ENCODE measurements at places on chromosomes 13 and 19.

DNA sequence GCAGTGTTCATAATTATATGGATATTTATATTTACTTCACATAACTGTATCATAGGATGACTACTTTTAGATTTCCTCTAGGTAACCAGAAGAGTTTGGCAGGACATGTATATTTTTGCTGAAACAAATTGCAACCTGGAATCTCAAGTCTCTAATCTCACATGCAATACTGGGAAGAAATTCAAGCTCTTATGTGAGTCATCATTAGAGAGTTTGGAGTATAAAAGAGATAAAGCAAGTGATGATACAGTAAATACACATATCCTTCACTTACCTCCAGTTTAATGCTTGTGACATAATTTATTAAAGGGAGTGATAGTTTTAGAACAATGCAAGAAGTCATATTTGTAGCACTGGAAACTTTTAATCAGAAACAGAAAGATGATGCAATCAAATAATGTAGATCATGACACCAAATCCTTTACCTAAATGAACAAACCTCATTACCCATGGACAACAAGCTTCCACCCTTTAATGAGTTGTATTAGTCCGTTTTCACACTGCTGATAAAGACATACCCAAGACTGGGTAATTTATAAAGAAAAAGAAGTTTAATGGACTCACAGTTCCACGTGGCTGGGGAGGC lies 15.8 kb upstream of the OR7A17 start:
- DNase-seq = no peak

DNA sequence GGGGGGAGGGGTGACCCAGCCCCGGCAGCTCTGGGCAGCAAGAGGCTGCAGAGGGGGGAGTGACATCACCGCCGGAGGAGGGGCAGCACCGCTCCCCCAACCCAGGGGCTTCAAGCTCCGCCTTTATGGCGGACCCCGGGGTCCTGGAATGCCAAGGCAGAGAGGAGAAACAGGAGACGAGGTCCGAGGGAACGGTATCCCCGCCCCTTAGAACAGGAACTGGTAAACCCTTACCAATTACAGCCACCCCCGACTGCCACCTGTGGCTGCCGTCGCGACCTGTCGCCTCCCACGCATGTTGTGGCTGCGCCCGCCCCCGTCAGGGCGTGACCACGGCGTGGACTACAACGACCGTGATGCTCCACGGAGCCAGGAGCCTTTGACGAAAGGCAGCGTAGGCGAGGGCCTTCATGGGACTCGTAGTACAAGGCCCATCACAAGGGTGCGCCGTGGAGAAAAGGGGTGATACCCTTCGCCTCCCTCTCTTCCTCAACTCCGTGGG lies 4.1 kb upstream of the KCNC3 start:
- no peak for DNase-seq

DNA sequence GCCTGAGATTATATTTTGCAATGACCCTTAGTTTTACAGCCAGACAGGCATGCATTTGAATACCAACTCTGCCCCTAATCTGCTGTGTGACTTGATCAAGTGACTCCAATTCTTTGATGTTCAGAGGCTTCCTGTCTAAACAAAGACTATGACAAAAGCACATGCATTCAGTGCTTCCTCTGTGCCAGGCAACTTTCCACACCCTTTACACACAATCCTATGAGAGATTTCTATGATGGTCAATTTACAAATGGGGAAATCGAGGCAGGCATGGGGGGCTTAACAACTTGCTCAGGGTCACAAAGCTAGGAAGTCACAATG lies 3.7 kb upstream of the LYPD3 start:
- no peak for DNase-seq

DNA sequence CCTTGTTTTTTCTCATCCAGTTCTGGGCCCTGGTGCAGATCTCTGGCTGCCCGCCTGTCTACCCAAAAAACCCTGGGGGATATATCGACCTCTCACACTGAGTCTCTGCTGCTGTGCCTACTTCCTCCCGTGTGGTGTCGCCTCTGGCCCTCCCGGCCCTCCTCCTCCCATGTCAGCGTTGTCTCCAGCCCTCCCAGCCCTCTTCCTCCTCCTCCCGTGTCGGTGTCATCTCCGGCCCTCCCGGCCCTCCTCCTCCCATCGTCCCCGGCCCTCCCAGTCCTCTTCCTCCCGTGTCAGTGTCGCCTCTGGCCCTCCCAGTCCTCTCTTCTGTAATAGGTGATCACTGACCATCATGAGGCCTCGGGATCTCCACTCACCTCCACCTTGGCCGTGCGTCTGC lies 81.8 kb downstream of the GPR12 start:
- no peak for DNase-seq

GRCh38 chr13:80923907-80924306 lies 583.0 kb upstream of the SPRY2 start:
- no peak for DNase-seq

DNA sequence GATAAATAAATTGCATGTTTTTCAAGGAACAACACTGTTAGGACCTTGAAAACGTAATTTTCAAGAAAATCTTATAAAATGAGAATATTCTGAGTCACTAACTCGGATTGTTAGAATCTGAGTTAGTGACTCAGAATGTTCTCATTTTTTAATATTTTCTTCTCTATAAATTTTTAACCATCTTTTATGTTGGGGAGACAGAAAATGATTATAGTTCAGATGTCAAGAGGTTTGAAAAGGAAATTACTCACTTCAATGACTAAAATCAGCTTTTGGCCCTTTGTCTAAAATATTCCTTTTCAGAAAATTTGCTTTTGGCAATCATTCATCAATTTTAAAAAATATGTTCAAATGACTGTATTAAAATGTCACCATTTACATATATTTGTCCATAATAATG lies 264.2 kb upstream of the EDNRB start:
- DNase-seq = no peak

GRCh38 chr13:39399102-39399501 lies 203.9 kb downstream of the LHFPL6 start:
- no peak for DNase-seq

GRCh38 chr13:94859278-94859691 lies 146.9 kb upstream of the SOX21 start:
- no peak for DNase-seq

DNA sequence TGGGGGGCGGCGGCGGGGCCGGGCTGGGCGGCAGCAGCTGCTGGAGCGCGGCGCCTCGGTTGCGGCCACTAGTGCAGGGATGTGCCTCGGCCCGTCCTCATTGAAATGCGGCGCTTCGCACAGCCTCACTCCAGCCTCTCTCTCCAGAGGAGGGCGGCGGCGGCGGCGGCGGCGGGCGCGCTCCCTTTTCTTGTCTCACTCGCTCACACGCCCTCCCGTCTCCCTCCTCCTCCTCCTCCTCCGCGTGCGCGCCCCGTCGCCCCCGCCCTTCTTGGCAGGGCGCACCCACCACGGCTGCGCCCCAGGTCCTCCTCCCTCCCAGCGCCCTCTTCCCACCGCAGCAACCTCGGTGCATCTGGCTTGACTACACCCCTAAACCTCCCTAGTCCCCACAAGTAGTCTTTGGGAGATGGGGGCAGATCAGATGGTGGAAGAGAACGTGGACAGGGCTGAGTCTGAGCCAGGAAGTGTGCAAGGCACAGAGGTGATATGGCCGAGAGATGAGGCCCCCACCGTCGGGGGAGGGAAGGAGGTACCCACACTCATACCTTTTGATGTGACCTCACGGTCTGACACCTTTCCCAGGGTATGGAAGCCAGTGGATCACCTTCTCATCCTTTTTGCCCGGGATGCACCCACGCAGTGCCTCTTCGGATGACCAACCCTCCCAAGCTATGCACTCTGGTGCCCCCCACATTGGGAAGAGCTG lies at the start of gene DCLK1:
Gene DCLK1 (minus strand): TSS at position 161 of the 709 bp plus-strand sequence.
- no peak for DNase-seq

DNA sequence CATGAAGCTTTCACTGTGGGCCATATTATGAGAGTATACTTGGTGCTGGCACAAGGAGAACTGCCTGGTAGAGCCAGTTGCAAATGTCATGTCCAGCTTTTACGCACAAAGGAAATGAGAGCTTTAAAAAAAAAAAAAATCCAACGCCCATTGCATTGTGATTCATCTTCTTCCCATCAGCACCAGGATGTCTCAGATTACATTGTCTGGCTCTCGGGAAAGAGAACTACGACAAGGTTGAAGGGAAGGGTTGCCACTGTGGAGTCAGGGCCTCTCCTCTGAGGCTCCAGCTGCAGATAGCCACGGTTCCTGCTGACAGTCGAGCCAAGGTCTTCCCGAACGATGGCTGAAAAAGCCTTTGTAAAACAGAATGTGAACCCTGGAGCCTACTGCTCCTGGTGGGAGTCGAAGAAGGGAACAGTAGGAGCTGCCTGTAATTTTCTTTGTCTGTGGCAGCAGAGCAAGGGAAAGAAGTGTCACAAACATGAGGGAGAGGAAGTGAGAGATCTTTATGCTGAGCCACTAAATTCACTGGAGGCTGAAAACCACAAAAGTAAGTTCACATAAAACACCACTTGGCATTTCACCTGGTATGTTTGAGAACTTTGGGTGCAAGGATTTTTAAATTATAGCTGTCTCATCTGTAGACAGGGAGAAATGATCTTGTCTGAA lies 704.7 kb downstream of the DIAPH3 start:
- no peak for DNase-seq

DNA sequence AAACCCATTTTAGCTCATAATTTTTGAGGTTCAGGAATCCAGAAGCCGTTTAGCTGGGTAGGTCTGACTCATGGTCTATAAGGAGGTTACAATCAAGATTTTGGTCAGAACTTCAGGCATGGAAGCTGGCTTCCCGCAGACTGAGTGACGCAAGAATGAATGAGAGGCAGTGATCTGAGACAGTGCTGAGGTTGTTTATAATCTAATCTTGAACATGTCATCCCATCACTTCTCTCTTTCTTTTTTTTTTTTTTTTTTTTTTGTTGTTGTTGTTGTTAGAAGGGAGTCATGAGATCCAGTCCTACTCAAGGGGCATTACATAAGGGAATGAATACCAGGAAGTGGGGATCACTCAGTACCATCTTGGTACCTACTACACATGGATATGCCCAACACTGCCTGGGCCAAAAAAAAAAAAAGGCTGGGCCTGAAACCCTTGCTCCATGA lies 217.4 kb downstream of the DLEU7 start:
- no peak for DNase-seq

DNA sequence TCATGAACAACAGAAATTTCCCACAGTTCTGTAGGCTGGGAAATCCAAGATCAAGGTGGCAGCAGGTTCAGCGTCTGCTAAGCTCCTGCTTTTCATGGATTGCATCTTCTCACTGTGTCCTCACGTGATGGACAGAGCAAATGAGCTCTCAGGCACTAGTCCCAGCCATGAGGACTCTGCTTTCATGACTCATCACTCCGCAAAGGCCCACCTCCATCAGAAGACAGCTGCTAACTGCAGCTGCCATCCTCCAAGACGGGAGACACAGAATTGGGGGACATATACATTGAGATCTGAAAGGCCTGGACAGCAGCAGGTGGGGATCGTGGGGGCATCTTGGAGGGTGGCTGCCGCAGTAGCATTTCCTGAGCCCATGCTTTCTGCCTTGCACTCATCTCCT lies 44.4 kb upstream of the SPATA13 start:
- DNase-seq = no peak

DNA sequence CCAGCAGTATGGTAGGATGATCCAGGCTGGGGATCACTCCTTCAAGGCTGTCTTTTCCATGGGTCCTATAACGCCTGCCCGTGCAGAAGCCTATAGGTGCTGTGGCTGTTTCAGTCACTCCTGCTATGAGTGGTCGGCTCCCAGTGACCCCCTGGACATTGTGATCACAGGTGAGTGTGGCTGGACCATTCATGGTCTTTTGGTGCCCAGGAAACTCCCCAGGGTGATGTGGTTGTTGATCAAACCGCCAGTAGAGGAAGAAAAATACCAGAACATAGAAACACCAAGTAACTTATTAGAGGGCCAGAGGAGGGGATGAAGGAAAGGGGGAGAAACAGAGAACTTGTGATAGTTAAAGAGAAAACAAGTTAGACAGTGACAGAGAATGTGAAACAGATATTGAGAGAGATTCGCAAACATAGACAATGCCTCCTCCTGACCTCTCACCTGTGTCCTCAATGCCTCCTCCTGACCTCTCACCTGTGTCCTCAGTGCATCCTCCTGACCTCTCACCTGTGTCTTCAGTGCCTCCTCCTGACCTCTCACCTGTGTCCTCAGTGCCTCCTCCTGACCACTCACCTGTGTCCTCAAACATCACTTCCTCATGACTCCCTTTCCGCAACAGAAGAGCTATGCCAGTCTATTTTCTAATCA lies 19.4 kb downstream of the LAIR2 start:
- DNase-seq = no peak

- no peak for DNase-seq
Observed at GRCh38 chr19:18513868-18514267, 8.0 kb downstream of the ELL start.

DNA sequence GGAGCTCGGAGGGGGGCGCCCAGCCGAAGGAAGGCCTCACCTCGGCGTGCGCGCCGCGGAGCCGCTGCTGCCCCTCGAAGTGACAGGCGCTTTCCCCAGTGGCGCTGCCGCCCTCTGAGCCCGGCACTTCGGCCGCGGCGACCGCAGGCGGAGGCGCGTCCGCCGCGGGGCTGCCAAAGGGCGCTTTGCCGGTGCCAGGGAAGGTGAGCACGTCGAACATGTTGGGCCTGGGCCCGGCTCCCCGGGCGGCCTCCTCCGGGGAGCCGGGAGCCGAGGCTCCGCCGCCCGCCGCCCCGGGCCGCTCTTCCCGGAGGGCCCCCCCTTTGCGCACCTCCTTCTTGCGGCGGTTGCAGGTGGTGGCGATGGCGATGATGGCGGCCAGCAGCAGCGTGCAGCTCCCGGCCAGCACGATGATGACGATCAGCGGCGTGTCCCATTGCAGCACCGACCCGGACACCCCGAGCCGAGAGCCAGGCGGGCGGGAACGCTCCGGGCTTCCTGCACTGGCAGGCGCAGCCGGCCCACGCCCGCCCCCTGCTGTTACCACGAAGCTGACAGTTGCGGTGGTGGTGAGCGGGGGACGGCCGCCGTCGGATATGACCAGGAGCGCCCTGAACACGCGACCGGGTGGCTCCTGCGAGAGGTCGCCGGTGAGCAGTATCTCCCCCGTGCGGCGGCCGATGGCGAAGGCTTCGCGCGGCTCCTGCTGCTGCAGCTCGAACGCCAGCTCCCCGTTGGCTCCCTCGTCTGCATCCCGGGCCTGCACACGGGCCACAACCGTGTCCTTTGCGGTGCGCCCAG lies 2.5 kb downstream of the PCDH8 start:
- DNase-seq = no peak

DNA sequence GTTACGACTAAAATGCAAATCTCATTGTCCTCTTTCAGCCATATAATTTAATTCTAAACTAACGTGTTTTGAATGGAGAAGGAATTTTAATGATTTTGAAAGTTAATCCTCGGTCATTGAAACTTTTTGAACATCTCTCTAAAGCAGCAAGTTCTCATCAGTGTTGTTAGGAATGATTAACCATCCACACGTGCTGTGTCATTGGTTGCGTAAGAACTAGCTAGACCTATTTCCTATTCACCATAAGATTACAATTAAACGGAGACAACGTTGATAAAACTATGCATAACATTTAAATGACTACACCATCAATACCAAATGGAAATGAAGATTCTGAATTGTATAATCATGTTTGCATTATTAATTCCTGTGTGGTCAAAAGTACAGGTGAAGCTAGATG lies 155.6 kb upstream of the IRS2 start:
- DNase-seq = no peak

All from NCI-H187 treated with DMSO at 0.1 percent for 48 hours (cell line).